ENCODE measurements at places on chromosomes 1 and 21. TPM values are rescaled to one million over a fixed set of nuclear protein-coding genes. Genes with fewer than 3 reads are reported as not detected.

DNA sequence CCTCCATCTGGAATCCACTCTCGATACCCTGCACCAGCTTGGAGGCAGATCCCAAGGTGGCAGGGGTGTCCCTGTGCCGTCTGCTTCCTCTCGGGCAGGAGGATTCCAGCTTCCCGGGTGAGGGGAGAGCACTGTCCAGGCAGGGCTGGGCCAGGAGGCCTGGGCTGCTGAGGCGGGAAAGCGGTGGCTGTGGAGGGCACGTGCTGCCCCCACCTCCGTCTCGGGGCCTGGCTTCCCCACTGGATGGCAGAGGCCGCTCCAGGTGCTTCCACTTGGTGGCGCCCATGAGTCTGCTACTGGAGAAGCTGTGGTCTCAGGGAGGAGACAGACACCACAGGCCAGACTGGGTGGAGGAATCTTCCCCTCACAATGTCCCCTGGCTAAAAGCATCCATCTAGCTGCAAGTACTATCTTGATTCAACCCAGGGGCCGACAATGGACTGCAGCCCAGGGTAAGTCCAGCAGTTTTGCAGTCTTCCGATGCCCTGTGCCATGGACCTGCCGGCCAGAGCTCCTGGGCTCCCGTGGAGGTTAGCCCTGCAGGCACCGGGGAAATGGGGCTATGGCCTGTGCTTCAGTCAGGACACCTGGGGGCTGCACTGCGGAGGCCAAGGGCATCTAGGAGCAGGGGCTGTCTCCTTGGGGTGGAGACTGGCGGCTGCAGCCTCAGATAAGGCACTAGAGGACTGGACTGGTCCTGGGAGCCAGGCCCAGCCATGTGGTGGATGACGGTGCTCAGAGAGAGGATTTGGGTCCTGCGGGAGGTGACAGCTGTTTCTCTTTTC lies 41.3 kb upstream of the EIF4G3 start:
- DNase-seq = peak; percentile 42

- DNase-seq = no peak
Measured at GRCh38 chr1:94090761-94091160, 30.2 kb downstream of the ABCA4 start.

The TMEM240 gene
- polyA plus RNA-seq = 5.3 TPM

The SLC35F3 gene
- not detected for polyA plus RNA-seq

The LORICRIN gene
- not detected for polyA plus RNA-seq

Measured in endothelial cell of umbilical vein (primary cell).